ENCODE measurements at places on chromosomes 6 and 20.

DNA sequence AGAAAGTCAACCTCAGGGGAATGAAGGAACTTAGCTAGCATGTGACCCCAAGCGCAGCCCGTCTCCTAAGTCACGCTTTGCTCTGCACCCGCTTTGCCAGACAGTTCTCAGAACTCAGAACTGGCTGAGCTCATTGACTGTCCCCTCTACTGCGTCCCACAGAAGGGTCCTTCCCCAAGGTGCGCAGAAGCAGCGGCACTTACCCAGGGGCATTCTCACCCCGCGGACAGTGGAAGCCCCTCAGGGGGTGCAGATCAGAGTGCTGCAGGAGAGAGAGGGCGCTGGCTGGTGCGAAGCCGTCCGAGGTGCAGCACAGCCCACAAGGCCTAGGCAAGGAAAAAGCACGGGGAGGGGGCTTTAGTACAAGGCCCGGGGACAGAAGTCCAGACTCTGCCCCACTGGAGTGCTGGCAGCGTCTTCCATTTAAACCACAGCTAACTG is 807 bp downstream of the SNHG17 start:
- no peak for DNase-seq

DNA sequence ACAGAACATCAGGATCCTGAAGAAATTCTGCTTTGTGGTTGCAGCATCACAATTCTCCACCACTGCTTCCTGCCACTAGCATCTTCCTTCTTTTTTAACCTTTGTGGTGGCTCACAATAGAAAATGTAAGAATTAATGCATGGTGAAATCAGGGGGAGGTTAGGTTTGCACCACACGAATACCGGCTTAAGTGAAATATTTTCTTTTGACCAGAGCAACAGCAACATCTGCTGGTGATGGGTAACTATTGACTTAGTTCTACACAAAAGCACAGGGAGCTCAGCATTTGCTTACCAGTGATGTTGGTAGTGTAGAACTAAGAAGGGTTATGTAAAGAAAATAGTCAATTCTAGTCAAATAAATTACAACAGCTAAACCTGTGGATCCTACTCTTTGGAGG is 280.5 kb downstream of the SYNE1 start:
- no peak for DNase-seq

DNA sequence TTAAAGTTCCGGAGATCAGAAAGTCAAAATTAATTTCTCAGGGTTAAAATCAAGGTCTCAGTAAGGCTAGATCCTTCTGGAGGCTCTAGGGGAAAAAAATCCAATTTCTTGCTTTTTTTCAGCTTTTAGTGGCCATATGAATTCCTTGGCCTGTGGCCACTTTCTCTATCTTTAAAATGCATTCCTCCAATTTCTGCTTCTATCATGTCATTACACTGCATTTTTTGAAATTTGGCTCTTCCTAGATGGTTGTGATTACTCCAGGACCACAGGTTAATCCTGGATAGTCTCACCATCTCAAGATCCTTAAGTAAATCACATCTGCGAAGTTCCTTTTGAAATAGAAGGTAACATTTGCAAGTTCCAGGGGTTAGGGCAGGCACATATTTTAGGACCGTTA is 1294.9 kb upstream of the CITED2 start:
- DNase-seq = no peak

- DNase-seq = no peak
These were observed 37.1 kb downstream of the PROKR2 start for GRCh38 chr20:5279661-5280060.

- no peak for DNase-seq
These were observed 209.2 kb upstream of the PMEPA1 start for GRCh38 chr20:57919049-57919448.

- DNase-seq = no peak
These were observed 107.2 kb upstream of the SASH1 start for GRCh38 chr6:148235446-148235845.

GRCh38 chr6:53866226-53866625 is 71.4 kb downstream of the LRRC1 start:
- no peak for DNase-seq

DNA sequence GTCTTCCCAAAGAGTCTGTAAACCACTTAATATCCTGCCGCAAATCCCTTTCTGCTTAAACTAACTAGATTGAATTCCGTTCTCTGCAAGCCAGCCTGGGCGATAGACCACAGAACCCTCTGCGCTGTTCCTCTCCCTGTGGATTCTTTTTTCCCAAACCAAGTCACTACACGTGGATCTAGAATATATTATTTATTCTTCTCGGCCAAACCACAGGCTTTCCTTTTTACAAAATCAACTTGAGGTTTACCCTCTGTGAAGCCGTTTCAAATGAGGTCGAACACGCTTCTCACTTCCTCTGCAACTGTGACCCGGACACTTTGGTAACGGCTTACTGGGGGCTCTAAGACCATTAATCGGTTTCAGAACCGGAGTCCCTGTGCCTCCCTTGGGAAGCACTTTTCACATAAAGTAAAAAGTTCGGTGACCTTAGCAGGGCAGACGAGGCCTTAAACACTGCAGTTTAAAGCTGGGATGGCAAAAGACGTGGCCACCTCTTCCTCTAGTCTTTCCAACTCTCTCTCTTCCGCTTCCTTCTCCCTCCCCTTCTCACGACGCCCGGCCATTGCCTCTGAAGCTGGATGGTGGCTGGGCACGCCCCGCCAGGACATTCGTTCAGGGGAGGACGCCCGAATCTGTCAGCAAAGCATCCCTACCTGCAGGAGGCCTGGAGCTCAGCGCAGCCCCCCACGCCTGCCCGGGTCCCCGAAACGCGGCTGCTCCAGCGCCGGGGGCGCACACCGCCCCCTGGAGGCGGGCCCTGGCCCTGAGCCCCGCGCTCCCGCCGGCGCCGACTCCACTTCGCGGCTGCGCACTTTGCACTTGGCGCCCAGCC is 55.0 kb upstream of the FOXC1 start:
- DNase-seq = no peak

All from NCI-H1436 treated with DMSO at 0.1 percent for 48 hours (cell line).